Amygdala (tissue), 56 donors: ENCODE measurements at places on chromosomes 5 and 9.

GRCh38 chr5:174325431-174325830, 279.9 kb downstream of the NSG2 start:
- DNase-seq = no peak

- DNase-seq = peak; percentile 58
Measured at GRCh38 chr9:121992571-121993212, 100.4 kb downstream of the TTLL11 start.

- no peak for DNase-seq
Measured at GRCh38 chr5:110790673-110791072, 51.9 kb downstream of the SLC25A46 start.

- DNase-seq = peak; percentile 34
Measured at GRCh38 chr5:174317256-174317894, 271.9 kb downstream of the NSG2 start.

DNA sequence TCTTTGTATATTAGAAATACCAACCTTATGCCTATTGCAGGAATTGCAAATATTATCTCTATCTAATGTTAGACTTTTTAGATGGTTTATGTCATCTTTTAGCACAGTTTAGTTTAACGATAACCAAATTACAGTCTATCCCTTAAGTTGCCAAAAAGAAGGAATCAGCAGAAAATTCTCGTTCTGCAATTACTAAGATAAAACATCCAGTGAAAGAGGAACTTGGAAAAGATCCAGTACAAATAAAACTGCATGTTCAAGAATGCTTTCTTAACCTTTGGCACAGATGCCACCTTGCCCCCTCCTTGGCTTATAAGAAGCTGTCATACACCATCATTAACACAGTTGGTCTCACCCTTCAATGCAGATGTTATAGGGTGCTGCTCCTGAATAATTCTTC, 124.0 kb downstream of the SEMA5A start:
- no peak for DNase-seq

- no peak for DNase-seq
Measured at GRCh38 chr5:141597394-141597793, 21.4 kb downstream of the DIAPH1 start.
